SIG-M5 (cell line): ENCODE measurements at places on chromosomes 12 and 14.

DNA sequence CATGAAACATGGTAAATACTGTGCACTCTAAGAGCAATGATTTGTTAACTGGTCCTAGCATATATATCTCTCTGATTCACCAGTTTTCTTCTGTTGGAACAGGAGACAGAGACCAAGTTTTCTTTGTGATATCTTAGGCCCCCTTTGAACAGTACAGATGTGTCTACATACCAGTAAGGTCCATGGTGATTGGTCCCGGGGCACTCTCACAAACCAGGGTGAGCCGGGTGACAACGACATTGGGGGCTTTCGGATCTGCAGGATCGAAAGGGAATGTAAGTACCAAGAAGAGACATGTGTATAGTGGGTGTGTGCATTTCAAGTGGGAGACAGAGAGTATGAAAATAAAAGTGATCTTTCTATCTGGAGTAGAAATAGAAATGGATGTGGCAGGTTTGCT, 11.3 kb upstream of the ERP27 start:
- no peak for DNase-seq

- DNase-seq, result no peak
These were observed 1172.3 kb downstream of the LRFN5 start for GRCh38 chr14:42778984-42779383.

- DNase-seq, result no peak
These were observed 171.2 kb downstream of the ZFP36L1 start for GRCh38 chr14:68621400-68622365.

GRCh38 chr12:132455565-132455964, 34.4 kb upstream of the FBRSL1 start:
- DNase-seq, result no peak

GRCh38 chr12:89135976-89136634, 216.2 kb downstream of the DUSP6 start:
- DNase-seq, result peak; percentile 36

DNA sequence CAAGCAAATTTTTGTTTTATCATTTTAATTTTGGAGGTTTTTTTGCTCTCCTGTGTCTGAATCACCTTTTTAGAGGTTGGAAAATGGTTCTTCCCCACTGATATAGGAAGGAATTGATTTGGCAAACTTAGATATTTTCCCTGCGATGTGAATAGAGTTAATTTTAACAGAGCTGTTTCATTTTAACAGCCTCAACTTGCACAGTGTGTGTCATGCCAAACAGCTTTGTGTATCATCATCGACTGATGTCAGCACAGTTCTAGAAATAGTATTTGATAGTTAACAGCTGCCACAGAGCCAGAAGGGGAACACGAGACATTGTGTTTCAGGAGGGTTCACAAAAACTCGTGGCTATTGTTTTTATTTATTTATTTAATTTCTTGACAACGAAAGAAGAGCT, 243.1 kb upstream of the FOXN3 start:
- no peak for DNase-seq

- DNase-seq, result no peak
These were observed 4.8 kb downstream of the SLC38A1 start for GRCh38 chr12:46264057-46264456.

- no peak for DNase-seq
These were observed 96.9 kb downstream of the STXBP6 start for GRCh38 chr14:24952851-24953666.

DNA sequence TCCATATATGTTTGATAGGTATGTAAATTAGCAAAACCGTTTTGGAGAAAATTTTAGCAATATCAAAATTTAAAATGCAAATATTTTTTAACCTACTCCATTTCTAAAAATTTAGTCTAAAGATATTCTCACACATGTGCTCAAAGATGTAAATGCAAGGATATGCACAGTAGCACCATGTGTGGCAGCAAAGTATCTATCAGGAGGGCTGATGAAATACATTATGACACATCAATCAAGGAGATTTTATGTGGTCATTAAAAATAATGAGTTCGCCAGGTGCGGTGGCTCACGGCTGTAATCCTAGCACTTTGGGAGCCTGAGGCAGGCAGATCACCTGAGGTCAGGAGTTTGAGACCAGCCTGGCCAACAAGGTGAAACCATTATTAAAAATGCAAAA, 8.0 kb upstream of the C1R start:
- DNase-seq, result no peak

- no peak for DNase-seq
These were observed 5.7 kb downstream of the KLRK1 start for GRCh38 chr12:10384191-10384590.

- DNase-seq, result no peak
These were observed 96.8 kb downstream of the IPO8 start for GRCh38 chr12:30598889-30599288.

DNA sequence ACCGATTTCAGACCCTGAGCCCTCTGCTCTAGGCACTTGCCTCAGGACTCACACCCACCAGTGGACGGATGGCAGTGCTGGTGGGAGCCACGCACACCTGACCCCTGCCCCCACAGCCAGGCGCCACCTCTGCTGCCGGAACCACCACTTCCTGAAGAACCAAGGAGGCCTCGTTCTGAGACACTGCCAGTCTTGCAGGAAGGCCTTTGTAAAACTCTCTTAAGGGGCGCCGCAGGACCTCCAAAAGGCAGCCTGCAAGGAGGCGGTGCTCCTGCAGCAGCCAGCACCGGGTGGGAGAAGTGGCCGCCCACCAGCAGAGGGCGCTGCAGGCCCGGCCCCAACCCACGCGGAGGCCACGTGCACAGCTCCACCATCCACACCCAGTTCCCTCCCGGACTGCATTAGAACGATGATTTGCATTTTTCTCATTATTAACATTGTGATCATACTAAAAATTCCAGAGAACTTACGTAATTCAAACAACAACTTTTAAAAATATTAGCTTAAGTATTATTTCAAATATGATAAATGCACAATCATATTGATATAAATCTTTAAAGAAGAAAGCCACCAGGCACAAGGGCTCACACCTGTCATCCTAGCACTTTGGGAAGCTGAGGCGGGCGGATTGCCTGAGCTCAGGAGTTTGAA, 12.8 kb downstream of the STX2 start:
- no peak for DNase-seq

GRCh38 chr14:55180434-55180833, 11.0 kb downstream of the DLGAP5 start:
- no peak for DNase-seq

DNA sequence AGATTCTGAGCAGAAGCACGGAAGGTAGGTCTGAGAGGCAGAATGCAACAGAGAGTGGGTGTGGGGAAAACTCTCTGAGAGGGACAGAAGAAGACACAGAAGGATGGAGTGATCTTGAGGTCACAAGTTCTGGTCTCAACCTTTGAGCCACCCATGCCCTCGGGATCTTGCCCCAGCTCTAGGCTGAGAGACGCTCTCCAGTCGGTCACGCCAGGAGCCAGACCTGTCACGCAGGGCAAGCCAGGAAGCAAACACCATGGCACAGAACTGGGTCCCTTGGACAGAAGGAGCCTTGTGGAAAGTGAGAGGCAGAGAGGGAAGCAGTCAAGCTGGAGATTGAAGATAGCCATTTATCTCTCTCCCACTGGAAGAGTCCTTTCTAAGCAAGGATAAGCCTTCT, 79.0 kb downstream of the VWF start:
- no peak for DNase-seq

DNA sequence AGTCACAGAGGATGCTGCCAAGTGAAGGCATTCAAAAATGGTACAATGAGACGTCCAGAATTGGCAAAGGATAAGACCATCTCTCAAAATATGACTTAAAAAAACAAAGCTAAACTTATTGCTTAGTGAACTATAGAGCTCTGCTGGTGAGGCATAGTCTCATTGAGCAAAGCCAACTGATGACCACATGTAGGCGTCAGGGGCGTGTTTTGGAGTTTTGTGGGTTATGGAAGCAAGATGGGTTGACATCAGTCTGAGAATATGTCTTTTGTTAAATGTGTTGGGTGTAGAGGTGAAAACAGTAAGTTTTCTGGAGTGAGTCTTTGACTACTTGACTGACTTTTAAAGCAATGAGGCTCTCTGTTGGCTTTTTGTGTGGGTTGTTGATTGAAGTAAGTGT, 47.2 kb downstream of the ATL1 start:
- no peak for DNase-seq

DNA sequence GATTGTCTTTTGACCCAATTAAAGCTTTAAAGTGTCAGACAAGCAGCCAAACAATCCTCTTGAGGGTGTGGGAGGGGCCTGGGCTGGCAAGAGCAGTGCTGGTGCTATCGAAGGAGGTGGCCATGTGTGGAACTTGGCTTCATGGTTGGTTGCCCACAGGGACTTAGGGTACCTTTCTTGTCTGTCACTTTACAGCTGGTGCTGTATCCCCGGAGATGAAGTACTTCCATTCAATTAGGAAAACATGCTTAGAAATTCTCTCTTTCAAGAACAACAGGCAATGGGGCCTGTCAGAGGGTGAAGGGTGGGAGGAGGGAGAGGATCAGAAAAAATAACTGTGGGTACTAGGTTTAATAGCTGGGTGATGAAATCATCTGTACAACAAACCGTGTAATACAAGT, 86.5 kb downstream of the DAAM1 start:
- no peak for DNase-seq

DNA sequence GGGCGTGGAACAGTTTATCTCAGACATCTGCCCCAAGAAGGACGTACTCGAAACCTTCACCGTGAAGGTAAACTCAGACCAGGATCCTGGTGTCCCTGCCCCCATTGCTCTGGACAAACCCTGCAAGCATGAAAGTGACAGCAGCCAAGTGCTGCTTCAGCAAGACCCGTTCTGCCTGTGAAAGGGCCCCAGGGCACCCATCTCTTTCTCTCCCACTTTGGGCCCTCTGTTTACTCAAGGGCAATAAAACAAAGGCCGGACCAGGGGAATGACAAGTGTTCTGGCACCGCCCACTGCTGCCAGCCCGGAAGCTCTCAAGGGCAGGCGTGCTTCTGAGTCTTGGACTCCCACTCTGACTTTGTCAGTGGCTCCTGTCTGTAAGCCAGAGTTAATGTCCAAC, 35.3 kb downstream of the CD9 start:
- DNase-seq, result no peak

GRCh38 chr12:54292083-54292930, 8.5 kb downstream of the NFE2 start:
- no peak for DNase-seq

- no peak for DNase-seq
These were observed 4.1 kb downstream of the TEAD4 start for GRCh38 chr12:2963154-2963759.

GRCh38 chr14:37791384-37792036, 196.1 kb downstream of the TTC6 start:
- DNase-seq, result no peak

DNA sequence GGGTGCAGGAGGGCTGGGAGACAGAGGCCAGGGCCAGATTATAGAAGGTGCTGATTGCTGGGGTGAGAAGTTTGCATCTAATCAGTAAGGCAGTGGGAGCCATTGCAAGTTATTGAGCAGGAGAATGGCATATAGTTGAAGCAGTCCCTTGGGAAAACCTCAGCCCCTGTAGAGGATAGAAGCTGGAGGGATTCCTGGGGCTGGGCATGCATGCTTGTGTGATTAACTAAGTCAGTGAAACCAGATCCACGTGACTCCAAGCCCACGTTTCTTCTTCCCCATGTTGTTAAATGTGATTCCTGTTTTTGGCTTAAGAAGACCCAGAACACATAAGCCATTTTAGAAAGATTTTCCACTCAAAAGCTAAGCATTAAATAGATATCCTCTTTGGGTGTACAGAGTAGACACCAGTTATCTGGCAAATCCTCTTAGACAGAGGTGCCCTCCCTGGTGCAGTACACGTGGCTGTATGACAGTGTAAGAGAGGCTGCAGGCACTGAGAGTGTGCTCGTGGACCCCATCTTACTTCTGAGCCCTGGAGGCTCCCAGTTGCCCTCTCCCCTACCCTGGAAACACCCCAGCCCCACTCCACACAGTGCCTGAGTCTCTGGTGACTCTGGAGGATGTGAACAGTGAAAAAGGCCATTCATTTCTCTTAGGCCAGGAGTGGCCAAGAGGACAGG, 3.2 kb downstream of the C14orf132 start:
- DNase-seq, result no peak

- DNase-seq, result no peak
These were observed 193.9 kb downstream of the GPHN start for GRCh38 chr14:66701813-66702212.

DNA sequence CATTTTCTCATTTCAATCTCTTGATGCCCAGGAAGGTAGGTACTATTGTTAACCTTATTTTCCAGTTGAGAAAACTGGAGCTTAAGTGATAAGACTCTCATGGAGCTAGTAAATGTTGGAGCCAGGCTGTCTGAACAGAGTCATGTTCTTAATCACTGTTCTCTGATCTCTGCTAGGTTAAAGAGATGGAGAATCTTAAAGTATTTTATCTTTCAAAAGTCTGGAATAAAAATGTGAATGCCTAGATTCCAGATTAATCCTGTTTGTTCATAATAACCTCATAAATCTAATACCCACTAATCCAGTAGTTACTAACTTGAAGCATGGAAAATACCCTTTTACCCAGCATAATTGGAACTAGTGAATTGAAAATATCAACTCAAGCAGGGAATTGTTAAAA, 341.0 kb upstream of the RGS6 start:
- no peak for DNase-seq

DNA sequence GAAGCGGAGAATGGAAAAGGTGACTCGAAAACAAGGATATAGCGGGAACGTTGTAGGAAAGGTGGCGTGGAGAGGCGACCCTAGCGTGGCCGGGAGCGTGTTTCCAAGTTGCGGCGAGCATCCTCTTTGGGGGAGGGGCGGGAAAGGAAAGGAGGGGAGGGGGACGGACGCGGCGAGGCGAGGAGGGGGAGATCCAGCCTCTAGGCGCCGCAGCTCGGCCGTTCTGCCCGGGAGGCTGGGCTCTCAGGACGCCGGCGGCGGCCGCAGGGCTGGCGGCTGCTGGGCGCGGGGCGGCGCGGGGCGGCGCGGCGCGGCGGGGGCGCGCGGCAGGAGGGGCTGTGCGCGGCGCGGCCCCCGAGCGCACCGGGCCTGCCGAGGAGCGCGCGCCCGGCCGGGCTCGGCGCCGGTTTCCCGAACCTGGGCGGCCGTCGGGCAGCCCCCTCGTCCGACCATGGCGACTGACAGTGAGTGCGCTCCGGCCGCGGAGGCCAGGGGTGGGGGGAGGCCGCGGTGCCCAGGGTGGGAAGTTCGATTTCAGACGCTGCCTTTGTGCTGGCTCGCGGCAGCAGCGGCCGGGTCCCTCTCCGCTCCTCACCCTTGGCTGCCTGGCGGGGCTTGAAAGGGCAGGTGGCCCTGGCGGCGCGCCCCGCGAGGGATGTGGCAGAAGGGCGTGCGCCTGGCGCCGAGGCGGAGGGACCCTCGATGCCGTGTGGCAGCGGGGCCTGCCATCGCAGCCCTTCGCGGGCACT, 50.3 kb downstream of the SNAPC1 start:
- DNase-seq, result no peak

- DNase-seq, result no peak
These were observed 17.7 kb downstream of the IRAK4 start for GRCh38 chr12:43776498-43776897.

- DNase-seq, result no peak
These were observed 39.6 kb downstream of the PPP4R4 start for GRCh38 chr14:94213741-94214140.

- DNase-seq, result no peak
These were observed 196.6 kb downstream of the PCNX1 start for GRCh38 chr14:71103662-71104484.
